ENCODE measurements at places on chromosomes 4 and X.

DNA sequence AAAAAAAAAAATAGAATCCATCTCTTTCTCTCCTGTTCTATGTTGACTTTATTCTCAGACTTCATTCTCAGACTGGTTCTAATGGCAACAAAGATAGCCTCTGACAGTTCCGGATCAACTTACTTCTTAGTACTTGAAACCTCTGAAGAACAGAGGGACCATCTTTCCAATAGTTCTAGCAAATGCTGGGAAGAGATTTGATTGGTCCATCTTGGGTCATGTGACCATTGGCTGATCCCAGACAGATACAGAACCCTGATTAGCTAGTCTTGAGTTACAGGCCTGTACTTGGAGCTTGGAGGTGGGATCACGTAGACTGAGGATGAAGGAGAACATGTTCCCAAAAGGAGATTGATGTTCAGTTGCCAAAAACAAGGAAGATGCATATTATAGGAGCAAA, 66.9 kb upstream of the STIM2 start:
- DNase-seq: no peak

GRCh38 chr4:62543002-62543401, 1342.9 kb downstream of the ADGRL3 start:
- no peak for DNase-seq

GRCh38 chrX:46912098-46912602, at the start of gene JADE3:
Gene JADE3, plus strand, starts transcription at chrX:46912421. Its CDS starts 72,474 bp downstream, at chrX:46984895.
- DNase-seq: peak; percentile 73

DNA sequence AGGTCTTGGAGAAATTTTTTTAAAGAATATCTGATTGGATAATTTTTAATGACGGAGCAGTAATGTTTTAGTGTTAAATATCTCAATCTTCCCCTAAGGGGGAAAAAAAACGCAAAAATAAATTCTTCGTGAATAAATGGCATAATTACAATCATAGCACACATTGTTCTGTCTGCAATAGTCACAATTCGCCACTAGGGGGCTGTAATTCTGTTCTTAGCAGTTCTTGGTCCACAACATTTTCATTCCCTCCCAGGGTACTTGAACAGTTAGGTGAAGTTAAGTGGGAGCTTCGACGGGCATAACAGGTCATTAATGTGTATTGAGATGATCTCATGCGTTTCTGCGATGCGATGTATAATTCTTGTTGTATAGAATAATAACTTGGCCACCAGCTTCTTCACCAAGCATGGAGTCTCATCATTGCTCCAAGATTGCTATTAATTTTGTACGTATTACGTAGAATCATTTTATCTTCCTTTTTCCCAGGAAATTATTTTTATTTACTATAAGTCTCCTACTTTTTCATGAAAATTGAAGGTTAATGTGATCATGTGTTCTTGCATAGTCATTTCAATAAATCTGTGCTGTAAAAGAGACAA, 27.2 kb downstream of the HTR2C start:
- peak; percentile 12 for DNase-seq

DNA sequence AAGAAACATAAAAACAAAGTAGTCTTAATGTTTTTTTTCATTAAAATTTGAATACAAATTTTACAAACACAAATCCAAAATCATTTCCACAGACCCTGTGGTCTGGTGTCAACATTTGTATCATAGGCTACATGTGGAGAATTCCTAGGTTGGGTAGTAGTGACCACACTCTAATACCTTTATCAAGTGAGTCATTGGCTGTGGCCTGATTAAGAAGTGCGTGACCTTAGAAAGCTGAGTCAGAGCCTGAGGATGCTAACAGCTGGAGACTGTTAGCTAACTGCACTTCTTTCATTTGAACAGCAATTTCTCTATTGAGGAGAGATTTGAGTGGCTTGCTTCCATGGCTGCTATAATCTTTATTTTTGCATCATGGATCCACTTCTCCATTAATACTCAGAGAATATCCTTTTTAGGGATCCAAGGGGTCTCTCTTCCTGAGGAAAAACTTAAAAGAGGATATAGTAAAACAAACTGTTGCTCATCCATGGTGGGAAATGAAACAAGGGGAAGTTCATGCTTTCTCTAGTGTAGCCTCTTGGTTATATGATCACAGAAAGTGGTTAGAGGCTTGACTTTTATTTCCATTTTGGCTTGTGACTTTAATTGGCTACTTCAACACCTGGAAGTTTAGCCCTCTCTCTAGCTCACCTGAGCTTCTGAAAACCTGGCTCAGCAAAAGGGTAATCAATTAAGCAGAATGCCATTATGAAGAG, 335.8 kb downstream of the PABPC4L start:
- no peak for DNase-seq

DNA sequence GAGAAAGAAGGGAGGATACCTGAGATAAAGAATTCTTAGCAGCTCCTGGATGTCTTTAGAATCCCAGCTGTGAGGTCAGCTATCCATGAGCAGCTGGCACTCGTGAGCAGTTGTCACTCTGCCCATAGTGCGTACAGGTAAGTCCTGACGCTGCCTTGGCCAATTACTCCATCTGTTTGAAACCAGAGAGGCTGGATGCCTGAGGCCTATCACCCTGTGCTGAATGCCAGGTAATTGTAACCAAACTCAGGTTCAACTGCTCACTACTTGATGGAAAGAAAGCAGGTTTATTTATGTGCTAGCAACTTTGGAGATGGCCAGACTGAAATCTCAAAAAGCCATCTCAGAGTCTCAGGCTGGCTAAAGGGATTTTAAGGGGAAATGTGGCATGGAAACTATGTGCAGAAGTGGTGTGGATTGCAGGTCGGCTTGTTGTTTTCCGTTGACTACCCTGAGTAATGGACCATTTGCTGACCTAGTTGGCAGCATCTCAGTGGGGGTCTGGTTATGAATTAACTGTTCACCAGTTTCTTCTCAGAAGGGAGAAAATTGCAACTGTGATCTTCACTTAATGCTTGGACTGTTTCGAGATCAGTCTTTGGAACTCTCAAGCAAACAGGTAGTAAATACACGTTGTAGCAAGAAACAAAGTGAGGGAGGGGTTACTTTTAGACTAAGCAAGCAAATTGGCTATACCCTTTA, 1614.0 kb upstream of the PCDH10 start:
- no peak for DNase-seq

GRCh38 chr4:1092026-1092982, 21.1 kb downstream of the RNF212 start:
- no peak for DNase-seq

DNA sequence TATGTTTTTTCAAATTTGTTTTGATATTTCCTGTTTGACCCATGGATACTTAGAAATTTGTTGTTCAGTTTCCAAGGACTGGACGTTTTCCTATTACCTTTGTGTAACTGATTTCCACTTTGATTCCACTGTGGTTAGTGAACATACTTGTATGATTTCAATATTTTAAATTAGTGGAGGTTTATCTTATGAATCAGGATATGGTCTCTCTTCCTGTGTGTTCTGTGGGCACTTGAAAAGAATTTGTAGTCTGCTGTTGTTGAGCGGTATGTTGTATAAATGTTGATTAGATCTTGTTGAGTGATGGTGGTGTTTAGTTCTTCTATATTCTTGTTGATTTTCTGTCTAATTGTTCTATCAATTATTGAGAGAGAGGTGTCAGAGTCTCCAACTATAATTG, 21.2 kb upstream of the LAMTOR3 start:
- no peak for DNase-seq

DNA sequence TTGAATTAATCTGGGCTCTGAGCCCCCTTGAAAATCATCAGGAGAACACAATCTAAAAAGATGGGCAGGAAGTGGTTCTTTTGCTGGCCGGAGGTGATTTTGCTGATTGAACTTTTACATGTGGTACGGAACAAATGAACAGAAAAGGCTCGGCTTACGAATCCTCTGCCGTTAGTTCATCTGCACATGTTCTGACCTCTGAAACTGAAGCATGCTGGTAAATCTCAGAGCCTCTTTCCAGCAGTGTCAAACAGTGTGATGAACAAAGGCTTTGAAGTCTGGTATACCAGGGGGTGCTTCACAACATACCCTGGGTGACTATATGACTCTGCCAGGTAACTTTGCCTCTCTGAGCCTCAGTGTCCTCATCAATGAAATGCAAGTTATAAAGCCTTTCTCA, 194.2 kb upstream of the C1QTNF7 start:
- no peak for DNase-seq

DNA sequence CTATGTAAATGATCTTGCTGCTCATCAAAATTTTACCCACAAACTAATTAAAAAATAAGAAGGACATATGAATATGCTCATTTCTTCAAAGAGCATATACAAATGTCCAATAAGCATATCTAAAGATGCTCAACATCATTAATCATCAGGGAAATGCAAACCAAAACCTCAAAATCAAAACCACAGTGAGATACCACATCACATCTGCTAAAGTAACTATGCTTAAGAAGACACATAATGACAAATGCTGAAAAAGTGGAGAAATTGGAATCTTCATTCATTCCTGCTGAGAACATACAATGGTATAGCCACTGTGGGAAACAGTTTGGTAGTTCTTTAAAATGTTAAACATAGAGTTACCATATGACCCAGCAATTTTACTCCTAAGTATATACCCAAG, 81.9 kb downstream of the AFF2 start:
- DNase-seq: no peak

DNA sequence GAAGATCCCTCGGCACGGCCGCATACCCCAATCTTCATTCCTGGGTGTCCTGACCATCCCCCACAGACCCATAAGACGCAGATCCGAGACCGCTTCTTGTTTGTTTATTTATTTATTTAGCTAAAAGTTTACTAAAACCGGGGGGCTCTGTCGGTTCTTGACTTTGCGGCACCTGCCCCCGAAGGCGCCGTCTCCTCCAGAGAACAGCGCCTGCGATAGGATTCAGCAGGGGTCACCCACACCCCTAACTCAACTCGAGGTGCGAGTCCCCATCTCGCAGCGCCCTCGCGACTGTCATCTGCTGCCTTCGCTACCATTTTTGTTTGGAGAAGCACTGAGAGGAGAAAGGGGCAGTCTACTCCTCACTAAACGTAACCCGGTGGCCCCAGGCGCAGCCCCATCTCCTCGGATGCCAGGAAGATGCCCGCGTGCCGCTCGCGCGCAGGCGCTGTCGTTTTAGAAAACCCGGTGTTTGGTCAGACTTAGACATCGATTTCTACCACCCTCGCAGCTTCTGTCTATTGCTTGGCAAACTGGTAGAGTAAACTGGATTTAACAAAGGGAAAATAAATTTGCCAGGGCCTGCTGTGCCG, 18.9 kb upstream of the GPR101 start:
- DNase-seq: no peak

DNA sequence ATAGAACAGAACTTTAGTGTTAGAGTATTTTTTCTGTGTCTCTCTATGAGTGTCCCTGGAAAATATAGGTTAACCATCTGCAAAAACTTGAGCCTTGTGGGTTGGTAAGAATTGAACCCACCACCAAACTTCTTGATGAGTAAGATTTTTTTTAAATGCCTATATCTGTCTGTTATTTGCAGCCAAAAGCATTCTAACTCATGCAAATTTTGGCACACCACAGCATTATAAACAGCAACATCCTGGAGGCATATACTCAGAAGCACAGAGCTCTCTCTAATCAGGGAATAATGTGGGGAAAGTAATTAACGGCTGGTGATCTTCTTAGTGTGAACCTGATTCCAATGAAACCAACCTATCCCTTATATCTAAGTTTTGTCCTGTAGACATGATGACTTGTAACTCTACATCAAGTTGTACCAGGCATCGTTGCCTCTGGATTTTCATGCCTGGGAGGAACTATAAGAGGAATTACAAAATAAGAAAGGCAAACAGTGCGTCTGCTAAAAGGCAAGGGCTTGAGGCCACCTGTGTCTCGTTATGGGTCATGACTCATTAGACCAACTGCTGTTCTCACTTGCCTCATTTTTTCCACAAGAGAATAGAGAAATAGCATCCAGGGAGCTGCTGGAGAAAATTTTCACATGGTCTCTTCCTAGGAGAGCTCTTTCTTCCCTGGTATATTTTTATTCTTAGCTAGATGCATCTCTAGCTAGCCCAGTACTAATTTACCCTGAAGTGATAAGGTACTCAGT, 202.4 kb downstream of the CHIC2 start:
- no peak for DNase-seq

DNA sequence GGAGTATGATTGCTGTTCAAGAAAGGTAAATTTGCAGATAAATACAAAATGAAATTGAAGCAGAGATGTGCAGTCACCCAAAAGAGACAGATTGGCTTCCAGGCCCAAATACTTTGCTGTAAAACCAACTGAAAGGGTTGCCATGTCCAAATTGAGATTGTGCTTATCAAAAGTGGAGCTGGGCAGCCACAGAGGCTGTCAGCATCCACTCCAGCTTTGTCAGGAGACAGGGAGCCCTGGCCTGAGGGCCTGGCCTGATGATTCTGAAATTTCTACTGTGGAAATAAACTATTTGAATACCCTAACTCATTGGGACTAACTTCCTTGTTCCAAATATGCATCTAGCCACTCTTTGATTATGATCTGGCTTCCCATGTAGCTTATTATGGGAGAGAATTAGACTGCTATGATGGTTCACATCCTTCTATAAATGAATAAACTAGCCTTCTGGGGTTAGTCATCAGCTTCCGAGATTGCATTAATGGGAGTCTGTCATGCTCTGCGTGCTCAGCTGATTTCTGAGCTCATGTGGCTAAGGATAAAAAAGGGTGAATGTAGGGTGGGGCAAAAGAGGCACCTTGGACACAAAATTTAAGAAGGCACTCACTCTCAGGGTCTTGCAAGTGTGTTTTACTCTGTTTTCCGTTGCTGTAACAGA, 48.2 kb downstream of the SLC34A2 start:
- no peak for DNase-seq

DNA sequence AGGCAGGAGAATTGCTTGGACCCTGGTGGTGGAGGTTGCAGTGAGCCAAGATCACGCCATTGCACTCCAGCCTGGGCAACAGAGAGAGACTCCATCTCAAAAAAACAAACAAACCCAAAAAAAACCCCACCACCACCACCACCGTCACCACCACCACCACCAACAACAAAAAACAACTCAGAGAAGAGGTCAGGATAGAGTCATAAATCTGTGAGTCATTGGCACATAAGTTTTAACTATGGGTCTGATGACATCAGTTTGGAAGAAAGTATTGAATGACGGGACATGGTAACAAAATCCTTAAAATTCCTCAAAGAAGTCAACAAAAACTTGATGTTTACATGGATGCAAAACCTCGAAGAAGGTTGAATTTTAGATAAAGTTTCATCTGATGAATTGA, 288.0 kb upstream of the SFRP2 start:
- DNase-seq: no peak

DNA sequence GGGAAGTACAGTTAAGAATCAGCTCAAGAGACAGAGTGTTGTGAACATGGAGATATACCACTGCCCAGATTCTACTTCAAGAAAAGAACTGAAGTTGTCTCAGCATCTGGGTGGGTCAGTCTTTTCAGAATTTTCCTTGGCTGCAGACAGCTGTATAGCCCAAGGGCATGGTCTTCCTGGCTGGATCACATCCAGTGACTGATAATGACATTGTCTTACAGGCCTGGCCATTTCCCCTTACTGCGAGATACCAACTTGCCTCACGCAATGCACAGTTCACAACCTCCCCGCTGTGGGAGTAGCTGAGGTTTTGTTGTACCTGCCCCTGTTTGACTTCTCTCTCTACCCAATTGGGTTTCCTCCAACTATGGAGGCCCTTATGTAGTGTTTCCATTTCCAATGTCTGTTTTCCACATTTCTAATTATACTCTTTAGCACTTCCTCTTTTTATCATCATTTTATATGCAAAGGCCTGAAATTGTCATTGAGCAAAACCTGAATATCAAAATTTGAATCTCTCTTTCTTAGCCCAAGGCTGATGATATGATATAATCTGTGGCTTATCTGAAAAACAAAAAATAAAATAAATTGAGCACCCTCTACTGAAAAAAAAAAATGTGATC, 209.1 kb downstream of the NAF1 start:
- no peak for DNase-seq

- peak; percentile 71 for DNase-seq
These were observed 2.7 kb downstream of the GASK1B start for GRCh38 chr4:158169931-158170690.

- DNase-seq: no peak
These were observed 148.1 kb upstream of the EOLA2 start for GRCh38 chrX:150086371-150086770.

Measured in right hindlimb (tissue), 1 donor.